ENCODE measurements at places on chromosomes 1 and 21. TPM values are rescaled to one million over a fixed set of nuclear protein-coding genes. Genes with fewer than 3 reads are reported as not detected.

DNA sequence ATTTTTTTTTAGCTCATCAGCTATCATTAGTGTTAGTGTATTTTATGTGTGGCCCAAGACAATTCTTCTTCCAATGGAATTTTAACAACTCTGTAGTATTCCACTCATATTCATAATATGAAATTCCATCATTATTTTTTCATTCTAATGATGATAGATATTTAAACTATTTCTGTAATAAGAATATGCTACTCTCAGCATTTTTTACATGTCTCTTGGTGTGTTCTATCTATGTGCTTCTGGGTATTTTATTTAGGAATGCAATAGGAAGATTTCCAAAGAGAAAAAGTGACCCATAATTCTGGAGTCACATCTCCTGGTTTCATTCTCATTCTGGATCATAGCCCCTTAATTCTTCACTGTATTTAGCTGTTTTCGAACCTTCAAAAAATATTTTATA is 109.5 kb downstream of the LRRC53 start:
- DNase-seq: no peak
- H3K27me3 ChIP-seq: no peaks in the 10 kb centered on the region
- H3K4me3 ChIP-seq: no peak overlapping the region
- no peaks in the 10 kb centered on the region for H3K36me3 ChIP-seq
- no peaks in the 10 kb centered on the region for H3K4me1 ChIP-seq

GRCh38 chr1:246142320-246142893 is 364.7 kb downstream of the SMYD3 start:
- no peak for DNase-seq
- no peak overlapping the region for H3K27ac ChIP-seq
- no peaks in the 10 kb centered on the region for H3K27me3 ChIP-seq
- H3K36me3 ChIP-seq: peaks cover 4% of the 10 kb centered on the region

DNA sequence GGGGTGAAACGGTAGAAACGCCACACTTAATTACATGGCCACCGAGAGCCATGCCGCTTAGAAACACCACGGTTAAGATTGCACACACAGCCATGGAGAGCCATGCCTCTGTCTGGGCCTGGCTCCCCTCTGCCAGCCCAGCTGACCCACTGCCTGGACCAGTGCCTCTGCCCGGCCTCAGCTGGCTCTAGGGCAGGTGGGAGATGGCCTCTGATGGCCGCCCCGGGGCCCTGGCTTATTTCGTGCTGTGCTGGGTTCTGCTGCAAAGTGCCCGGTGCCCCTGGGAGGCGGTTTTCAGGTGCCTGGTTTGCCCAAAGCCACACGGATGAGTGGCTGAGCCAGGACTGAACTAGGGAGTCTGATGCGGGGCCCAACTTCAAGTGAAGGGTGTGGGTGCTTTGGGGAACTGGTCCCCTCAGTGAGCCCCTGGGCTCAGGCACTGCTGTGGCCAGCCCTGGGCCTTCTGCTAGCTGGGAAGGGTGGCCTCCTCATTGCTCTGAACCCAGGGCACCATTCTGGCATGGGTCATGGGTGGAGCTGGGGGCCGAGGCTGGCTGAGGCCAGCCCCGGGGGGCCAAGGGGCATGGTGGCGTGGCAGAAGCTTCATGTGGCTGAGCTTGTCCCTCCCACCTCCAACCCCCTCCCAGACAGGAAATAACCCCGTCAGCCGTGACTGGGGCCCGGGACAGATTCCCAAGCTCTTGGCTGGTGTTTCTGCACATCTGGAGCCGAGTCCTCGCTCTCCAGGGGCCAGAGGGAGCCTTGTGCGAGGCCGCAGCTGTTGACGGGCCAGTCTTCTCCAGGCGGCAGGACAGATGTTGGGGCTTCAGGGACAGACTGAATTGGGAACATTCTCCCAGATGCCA is 1.9 kb upstream of the GPR153 start:
- H3K27me3 ChIP-seq: peaks cover 32% of the 10 kb centered on the region
- H3K27ac ChIP-seq: no peak overlapping the region
- H3K4me3 ChIP-seq: no peak overlapping the region
- peaks cover 1% of the 10 kb centered on the region for H3K4me1 ChIP-seq

GRCh38 chr1:84839544-84839943 is 53.5 kb downstream of the LPAR3 start:
- no peak for DNase-seq
- no peaks in the 10 kb centered on the region for H3K36me3 ChIP-seq
- no peak overlapping the region for H3K27ac ChIP-seq
- H3K4me1 ChIP-seq: no peaks in the 10 kb centered on the region
- H3K27me3 ChIP-seq: peaks cover 5% of the 10 kb centered on the region
- H3K4me3 ChIP-seq: no peak overlapping the region

Gene NBPF14
- 18.8 TPM for total RNA-seq

Gene ICOSLG
- 0.87 TPM for total RNA-seq
